ENCODE measurements at places on chromosomes 7 and 10.

DNA sequence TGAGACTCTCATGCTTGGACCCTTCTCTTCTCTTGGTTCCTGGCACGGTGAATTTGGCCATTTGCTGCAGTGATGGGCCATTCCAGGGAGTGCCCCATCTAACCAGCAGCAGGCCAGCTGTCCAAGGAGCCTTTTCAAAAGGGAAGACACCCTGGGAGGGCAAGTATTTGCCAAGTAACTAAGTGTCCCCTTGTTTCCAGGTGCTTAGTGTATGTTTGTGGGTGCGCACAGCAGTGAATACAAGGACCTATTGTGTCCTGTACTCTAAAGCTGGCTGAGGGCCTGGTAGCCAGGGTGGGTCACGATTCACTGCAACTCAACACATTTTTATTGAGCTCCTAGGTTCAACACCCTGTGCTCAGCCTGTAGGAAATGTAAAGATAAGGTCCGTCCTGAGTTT is 348.8 kb downstream of the RNLS start:
- no peak for DNase-seq

GRCh38 chr10:70834441-70835151 is 18.8 kb downstream of the SGPL1 start:
- no peak for DNase-seq

- DNase-seq: peak; percentile 80
Observed at GRCh38 chr7:40836218-40836617, 701.4 kb downstream of the SUGCT start.

DNA sequence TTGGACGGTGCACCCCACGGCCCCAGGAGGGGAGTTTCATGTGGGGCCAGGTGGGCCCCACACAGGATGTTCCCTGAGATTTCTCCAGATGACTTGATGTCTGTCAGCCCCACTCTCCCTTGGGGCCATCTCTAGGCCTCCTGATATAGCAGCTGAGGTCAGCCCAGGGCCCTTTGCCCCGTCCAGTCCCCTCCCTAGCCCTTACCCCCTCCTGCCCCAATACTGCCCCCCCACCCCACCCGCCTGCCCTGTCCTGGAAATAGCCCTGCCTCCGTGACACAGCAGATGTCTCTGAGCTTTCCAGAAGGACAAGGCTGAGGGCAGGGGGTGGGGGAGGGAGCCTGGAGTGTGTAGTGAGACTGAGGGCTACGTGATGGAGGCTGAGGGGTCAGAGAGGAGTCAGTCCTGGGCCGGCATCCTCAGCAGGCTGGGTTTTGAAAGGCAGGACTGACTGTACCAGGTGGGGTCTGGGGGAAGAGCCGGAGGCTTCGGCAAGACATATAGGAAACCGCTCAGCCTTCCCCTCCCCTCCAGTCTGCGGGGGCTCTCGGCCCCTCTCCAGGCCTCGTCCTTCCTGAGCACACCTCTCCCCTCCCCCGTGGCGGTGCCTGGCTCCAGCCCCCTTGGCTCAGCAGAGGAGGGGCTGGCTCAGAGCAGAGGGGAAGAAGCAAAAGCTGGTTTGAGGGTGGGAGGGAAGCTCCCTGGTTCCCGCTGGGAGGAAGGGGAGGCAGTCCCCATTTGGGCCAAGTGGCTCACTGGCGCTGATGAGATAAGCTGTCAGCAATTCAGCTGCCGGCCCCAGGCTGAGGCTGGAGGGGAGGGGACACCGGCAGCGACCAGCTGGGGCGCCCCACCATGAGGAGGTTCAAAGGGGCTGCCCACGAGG is 2.0 kb downstream of the FLNC start:
- no peak for DNase-seq

GRCh38 chr7:154928136-154929005 is 74.6 kb downstream of the PAXIP1 start:
- peak; percentile 88 for DNase-seq

DNA sequence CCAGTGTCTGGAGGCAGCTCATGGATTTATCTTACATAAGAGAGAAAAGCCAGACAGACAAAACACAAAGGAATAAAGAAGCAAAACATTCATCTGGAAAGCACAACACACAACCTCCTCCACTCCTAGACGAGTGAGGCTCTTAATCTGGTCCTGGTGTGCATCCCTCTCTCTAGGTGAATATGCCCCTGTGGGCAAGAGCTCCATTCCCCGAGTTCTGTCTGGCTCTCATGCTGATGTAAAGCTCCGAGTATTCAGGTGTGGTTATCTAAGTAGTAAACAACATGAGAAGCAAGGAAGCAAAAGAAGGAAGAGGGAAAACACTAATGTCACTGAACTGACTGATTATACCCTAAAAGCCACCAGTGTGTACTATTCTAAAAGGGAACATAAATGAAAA is 47.9 kb upstream of the FEZF1 start:
- no peak for DNase-seq

DNA sequence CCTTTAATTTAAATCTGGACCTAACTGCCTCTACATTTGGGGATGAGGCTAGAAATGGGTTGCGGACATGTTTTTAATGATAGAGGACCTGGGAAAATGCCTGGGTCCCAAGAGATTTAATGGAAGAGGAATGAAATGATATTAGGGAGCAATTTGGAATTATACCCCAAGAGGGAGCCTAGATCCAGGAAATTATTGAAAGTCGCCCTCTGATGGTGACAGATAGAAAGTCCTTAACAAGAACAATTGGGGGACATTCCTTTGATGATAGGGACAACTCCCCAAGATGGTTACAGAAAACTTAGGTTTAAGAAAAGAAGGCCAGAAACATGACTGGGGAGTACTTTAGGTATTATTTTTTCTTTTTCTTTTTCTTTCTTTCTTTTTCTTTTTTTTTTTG is 9.5 kb upstream of the TSGA13 start:
- DNase-seq: peak; percentile 46

DNA sequence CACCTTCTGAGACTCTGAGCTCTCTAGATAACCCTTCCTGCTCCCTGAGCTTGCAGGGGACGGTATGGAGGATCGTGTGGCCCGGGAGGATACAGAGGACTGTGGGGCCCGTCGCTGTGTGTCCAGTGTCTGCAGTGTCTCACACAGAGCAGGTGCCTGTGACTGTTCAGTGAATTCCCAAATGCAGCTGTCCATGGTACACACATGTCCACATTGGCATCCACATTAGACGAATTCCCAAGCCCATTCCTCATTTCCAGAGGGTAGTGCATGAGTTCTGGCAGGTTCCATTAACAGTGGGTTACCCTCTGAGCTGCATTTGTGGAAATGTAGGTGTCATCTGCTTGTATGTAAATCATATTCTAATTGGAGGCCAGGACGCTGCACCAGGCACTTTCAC is 39.5 kb downstream of the WDFY4 start:
- DNase-seq: no peak

DNA sequence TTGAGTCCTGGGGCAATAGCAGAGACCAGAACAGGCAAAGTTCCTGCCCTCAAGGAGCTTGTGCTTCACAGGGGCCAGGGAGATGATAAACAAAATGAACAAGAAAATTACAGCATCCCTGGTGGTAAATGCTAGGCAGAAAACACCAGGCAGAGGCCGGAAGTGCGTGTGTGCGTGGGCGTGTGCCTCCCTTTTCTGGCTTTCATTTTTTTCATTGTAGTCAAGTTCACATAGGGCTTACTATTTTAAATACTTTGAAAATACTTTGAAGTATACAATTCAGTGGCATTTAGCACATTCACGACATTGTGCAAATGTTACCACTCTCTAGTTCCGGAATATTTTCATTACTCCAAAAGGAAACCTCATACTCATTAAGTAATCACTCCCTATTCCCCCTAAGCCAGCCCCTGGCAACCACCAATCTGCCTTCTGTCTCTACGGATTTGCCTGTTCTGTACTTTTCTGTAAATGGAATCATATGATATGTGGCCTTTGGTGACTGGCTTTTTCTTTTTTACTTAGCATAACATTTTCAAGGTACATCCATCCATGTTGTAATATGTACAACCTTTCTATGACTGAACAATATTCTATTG is 88.1 kb upstream of the PDCD4 start:
- DNase-seq: peak; percentile 17

DNA sequence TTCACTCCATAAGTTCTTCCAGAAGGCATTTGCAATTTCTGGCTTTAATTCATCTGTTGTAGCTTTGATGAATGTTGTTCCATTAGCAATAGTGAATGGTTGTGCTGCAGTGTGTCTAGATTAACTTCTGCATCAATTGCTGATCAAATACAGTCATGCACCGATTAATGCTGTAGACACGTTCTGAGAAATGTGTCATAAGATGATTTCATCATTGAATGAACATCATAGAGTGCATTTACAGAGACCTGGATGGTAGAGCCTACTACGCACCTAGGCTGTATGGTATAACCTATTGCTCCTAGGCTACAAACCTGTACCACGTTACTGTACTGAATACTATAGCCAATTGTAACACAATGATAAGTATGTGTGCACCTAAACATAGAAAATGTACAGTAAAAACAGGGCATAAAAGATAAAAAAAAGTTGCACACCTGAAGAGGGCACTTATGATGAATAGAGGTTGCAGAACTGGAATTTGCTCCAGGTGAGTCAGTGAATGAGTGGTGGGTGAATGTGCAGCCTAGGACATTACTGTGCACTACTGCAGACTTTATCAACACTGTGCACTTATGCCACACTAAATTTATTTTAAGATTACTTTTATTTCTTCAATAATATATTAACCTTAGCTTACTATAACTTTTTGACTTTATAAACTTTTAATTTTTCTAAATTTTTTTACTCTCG is 170.7 kb downstream of the HERPUD2 start:
- peak; percentile 83 for DNase-seq

- no peak for DNase-seq
Observed at GRCh38 chr7:24457219-24457558, 116.1 kb upstream of the PALS2 start.

GRCh38 chr7:45198986-45199385 is 41.4 kb downstream of the RAMP3 start:
- DNase-seq: no peak

DNA sequence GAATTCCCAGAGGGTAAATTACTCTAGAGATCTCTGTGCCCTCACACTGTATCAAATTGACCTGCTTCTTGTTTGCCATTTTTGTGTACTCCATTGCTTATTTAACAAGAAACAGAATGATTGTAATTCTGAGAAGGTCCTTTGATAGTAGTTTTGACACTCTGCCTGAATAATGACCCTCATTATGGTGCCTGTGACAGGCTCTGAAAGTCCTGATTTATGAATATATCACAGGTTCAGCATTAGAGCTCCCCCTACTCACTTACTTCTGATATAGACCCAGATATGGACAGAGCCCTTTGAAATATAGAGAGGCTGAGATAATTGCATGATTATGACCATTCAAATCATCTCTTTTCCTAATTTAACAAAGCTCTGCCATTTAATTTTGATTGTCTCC is 465.2 kb downstream of the MDFIC start:
- DNase-seq: no peak

DNA sequence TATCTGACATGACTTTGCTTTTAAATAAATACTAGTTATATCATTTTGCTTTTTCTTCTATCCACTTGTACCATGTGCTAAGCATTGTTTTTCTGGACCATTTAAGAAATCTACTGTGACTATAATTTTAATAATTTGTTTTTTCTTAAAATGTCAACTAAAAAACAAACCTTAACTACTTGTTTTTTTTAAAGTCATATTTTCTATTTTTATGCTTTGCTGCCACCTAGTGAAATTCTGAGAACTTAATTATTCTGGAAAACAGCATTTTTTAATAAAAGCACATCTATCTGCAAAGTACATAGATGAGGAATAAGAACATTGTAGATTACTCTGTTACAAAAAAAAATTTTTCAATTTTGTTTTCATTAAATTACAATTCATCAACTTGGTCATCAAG is 47.4 kb downstream of the ORC5 start:
- peak; percentile 6 for DNase-seq

DNA sequence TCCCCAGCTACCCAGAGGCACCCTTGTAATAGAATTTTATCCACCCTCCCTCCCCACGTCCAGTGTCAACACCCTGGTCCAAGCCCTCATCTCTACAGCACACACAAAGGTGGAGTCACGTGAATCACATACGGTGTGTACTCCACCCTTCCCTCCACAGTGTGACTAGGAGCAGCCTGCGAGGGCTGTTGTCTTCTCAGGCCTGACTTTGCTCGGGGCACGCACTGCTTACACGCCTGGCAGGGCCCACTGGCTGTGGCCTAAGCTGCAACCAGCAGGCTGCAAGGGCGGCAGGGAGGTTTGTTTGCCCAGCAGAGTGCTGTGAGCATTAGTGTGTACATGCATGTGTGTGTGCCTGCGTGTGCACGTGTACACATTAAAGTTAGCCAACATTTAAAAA is 93.7 kb downstream of the COBL start:
- DNase-seq: no peak

- DNase-seq: peak; percentile 43
Observed at GRCh38 chr10:70985824-70986622, 97.7 kb upstream of the PCBD1 start.

GRCh38 chr7:26958834-26959233 is 94.4 kb upstream of the SKAP2 start:
- peak; percentile 86 for DNase-seq

GRCh38 chr7:1639071-1639470 is 31.0 kb upstream of the ELFN1 start:
- no peak for DNase-seq

DNA sequence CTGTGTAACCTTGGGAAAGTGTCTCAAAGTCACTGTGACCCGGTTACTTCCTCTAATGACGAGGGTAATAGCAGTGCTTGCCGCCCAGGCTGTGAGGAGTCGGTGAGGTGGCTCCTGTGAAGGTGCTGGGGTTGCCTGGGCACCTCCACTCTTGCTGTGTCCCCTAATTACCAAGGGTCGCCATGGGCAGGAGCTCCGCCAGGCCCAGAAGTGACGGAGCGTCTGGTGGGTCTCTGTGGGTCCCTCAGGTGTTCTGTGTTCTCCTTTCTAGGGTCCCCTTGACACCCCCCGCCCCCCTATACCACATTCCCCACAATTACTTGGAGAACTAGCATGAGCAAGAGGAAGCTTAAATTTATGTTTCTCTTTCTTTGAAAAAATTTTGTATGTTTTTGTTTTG is 161.5 kb downstream of the WDR37 start:
- no peak for DNase-seq

DNA sequence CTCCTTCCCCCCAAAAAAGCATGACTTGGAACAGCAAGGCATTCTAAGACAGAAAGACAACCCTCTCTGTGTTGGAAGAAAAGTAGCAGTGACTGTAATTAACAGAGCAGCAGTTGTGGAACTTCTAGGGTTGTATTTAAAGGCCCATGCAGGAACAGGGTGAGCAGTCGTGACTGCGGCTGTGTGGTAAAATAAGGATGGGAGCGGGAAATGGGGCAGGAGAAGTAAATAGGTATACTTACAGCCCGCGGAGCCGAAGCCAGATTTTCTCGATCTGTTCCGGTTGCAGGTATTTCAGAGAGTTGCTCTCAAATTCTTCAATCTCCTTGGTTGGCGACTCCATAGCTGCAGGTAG is 179 bp downstream of the PDE1C start:
- no peak for DNase-seq
